ENCODE measurements at places on chromosomes 2 and 18.

DNA sequence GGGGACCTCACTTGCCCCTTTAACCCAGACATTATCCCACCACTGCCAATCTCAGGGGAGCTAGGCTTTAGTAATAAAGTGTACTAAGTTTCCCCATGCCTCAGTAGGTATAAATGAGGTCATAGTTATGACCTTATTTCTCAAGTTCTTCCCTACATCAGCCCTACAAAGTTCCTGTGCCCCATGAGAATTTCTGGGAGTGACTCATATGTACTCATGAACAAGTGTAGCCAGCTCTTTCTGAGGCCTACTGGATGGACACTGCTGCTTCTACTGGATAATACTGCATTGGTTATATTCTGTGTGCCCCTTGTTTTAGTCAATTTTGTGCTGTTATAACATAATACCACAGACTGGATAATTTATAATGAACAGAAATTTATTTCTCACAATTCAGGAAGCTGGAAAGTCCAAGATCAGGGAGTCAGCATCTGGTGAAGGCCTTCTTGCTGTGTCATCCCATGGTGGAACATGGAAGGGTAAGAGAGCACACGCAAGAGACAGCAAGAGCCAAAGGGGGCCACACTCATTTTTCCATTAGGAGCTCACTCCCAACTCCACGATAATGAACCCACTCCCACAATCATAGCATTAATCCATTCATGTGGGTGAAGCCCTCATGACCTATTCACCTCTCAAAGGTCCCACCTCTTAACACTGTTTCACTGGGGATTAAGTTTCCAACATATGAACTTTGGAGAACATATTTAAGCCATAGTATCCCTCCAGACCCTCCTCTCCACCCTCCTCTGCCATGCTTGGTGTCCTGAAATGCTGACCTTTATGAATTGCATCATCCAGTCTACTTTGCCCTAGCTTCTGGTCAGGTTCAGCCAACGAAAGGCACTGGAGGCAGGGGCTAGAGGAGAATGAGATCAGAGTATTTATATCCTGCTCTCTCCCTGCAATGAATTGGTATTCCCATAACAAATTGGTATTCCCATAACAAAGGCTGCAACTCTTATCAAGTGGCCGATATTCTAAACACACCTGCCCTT is 25.4 kb upstream of the ST3GAL5 start:
- DNase-seq, result no peak

GRCh38 chr2:127590386-127591190 is 55.1 kb downstream of the MYO7B start:
- DNase-seq, result no peak

DNA sequence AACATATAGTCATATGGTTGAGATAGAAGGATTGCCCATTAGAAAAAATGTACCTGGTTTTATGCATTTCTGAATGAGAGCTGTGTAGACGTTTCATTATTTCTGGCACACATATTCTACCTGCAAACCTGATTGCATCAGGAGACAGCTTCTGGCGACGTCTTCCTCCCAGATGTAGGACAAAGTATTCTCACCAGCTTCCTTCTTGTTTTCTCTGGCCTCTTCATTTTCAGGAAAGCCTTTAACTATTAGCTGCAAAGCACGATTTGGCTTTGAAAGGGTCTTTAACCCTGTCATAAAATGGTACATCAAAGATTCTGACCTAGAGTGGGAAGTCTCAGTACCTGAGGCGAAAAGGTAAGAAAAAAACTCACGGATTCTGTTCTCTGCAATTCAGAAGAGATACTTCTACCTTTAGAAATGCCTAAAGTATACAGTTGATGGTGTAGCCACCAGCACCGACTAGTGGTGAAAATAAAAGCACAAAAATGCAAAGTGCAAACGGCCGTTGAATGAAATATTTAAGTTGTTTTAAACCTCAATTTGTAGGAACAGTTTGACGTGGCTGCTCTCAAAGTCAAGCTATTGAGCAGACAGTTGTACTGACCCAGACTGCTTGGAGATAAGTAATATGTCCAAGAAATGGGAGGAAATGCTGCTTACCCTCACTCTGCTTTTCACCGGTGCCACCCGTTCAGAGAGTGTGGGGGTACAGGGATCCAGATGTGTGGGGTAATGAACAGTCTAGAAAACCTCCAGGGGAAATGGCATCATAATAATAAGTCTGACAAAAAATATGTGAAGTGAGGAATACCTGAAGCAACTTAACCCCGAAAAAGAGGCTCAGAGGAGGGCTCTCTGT is 20.2 kb downstream of the IL18RAP start:
- DNase-seq, result no peak

DNA sequence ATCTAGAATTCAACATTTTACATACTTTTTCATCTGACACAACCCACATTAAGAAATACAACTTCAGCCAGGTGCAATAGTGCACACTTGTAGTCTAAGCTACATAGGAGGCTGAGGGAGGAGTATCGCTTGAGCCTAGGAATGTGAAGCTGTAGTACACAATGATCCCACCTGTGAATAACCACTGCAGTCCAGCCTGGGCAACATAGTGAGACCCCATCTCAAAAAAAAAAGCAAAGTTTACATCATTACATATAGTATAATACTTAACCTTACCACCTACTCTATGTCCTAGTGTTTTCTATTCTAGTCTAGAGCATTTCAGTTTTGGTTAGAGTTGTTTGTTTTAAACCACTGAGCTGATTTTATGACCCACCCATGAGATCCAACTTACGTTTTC is 86.5 kb upstream of the FAM117B start:
- DNase-seq, result no peak

DNA sequence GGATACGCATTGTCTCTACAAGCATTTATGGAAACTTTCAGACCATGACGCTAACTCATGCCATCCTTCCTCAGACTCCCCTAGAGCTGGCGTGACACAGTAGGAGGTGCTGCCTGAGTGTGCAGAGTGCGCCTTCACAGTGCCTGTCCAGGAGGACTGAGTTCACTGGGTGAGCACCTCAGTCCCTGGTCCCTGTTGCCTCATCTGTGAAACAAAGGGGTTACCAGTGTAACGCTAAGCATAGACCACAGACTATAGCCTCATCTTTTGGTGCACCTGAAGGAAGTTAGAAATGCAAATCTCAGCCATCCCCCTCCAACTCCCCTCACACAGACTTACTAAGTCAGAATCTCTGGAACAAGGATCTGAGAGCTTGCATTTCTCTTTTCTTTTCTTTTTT is 142.8 kb downstream of the TMEM17 start:
- DNase-seq, result no peak

DNA sequence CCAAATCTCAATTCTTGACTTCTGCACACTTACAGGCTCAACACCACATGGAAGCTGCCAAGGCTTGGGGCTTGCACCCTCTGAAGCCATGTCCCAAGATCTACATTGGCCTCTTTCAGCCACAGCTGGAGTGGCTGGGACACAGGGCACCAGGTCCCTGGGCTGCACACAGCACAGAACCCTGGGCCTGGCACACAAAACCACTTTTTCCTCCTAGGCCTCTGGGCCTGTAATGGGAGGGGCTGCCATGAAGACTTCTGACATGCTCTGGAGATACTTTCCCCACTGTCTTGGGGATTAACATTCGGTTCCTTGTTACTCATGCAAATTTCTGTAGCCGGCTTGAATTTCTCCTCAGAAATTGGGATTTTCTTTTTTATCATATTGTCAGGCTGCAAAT is 29.9 kb downstream of the SP9 start:
- no peak for DNase-seq

GRCh38 chr2:109244750-109245382 is 115.9 kb downstream of the SH3RF3 start:
- DNase-seq, result no peak

GRCh38 chr2:132448331-132448730 is 31.7 kb downstream of the GPR39 start:
- no peak for DNase-seq

DNA sequence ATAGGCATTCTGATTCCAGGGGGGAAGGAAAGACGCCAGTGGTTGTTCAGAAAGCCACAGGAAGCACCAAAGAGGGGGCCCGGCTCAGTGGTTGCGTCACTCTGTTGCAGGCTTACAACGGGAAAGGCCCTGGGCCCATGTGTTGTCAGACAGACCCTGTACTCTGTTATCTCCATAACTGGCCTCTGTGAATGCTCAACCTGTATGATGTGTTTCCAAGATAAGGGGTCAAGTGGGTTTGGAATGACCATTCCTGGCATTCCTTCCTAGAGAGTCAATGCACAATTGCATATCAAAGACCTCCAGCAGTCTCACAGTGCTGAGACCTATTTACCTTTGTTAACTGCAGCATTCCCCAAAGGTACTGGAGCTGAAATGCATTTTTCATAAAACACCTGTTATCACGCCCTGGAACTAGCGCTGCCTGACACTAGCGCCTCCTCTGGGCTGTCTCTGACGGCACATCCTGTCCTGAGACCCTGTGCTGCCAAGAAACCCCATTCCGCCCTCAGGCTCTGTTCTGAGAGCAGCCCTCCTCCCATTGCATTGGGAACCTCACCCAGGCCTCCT is 13.2 kb upstream of the LRRFIP1 start:
- no peak for DNase-seq

DNA sequence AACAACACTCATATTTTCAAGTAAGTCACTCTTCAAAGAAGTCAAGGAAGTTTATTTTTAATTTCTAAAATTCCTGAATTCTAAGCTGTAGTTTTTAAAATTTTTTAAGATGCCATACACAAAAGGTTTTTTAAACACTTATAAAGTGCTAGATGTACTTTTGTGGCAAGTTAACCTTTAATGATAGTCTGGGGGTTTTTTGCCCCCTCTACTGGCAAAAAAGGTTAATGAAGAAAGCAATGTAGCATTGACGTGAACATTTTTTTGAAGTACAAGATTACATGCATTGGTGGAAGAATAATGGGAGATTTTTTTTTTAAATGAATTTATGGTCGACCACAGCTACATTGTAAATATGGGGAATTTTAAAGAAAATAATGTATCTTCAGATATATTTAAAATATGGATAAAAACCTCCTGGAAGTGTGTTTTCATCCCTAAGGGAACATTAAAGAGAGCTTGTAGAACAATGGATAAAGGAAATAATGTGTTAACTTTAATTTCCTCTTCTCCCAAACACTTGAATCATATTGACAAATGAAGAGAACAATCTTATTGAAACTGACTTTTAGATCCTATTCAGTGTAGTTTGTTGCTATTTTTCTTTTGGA is 12.6 kb downstream of the ITPRID2 start:
- no peak for DNase-seq

DNA sequence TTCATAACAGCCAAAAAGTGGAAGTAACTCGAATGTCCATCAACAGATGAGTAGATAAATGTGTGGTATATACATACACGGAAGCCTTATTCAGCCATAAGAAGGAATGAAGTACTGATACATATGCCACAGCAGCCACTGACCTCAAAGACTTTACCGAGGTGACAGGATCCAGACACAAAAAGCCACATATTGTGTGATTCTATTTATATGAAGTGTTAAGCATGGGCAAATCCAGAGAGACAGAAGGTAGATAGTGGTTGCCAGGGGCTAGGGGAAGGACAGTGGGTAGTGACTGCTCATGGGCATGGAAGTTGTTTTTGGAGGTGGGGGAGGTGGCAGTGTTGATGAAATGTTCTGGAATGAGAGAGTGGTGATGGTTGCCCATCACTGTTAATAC is 33.9 kb downstream of the ZAP70 start:
- no peak for DNase-seq

DNA sequence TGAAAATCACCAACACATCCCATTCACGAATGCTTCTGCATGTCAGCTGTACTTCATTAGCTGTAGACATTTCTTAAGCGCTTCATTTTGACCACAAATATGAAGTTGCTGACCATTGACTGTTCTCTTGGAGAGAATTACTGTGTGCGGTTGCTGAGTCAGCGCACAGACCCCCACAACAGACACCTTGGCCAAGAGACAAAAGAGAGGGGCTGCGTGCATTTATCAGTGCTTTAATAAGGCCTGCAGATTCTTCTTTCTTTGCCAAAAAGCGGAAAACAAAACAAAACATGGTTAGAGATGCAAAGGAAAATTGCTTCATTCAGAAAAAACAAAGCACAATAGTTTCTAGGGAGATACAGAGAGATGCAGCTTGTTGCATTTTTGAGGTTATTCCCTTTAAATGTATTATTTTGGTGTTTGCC is 174.7 kb downstream of the ACKR3 start:
- DNase-seq, result no peak

- DNase-seq, result no peak
Measured at GRCh38 chr2:68292108-68292710, 27.5 kb downstream of the CNRIP1 start.

- no peak for DNase-seq
Measured at GRCh38 chr2:240014327-240014726, 10.8 kb downstream of the NDUFA10 start.

GRCh38 chr2:8598295-8599165 is 83.3 kb upstream of the ID2 start:
- DNase-seq, result no peak

GRCh38 chr2:107511970-107512789 is 314.5 kb upstream of the RGPD4 start:
- DNase-seq, result no peak

- no peak for DNase-seq
Measured at GRCh38 chr18:7872569-7872968, 305.5 kb downstream of the PTPRM start.
